Left ventricle myocardium superior (tissue), 1 donor: ENCODE measurements at places on chromosomes 7 and 10. TPM values are rescaled to one million over a fixed set of nuclear protein-coding genes. Genes with fewer than 3 reads are reported as not detected.

DNA sequence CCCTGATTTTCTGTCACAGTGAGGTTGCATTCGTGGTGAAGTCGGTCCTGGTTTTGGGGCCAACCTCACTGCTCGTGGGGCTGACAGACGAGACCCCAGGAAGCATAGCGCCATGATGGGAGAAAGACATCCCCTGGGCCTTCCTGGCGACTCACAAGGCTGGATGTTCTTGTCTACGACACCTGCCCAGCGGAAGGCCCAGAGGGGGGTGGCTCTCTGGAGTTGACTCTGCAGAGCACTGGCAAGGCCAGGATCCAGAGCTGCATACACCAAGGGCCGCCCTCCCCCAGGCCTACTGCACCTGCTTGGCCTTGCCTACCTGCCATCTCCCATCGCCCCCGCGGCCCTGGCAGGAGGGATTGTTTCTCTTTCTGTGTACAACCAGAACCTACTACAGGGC is 608.9 kb downstream of the PTPRN2 start:
- no peak for DNase-seq

- peak; percentile 45 for DNase-seq
Measured at GRCh38 chr7:6705959-6706665, 635 bp downstream of the ZNF12 start.

GRCh38 chr7:23680414-23681405 is 711 bp downstream of the FAM221A start:
- peak; percentile 71 for DNase-seq

GRCh38 chr10:61941202-61941681 is 39.7 kb downstream of the ARID5B start:
- DNase-seq: no peak

GRCh38 chr7:138350701-138351357 is 109.2 kb upstream of the TRIM24 start:
- DNase-seq: no peak

The AOAH gene
- 2.4 TPM for total RNA-seq

DNA sequence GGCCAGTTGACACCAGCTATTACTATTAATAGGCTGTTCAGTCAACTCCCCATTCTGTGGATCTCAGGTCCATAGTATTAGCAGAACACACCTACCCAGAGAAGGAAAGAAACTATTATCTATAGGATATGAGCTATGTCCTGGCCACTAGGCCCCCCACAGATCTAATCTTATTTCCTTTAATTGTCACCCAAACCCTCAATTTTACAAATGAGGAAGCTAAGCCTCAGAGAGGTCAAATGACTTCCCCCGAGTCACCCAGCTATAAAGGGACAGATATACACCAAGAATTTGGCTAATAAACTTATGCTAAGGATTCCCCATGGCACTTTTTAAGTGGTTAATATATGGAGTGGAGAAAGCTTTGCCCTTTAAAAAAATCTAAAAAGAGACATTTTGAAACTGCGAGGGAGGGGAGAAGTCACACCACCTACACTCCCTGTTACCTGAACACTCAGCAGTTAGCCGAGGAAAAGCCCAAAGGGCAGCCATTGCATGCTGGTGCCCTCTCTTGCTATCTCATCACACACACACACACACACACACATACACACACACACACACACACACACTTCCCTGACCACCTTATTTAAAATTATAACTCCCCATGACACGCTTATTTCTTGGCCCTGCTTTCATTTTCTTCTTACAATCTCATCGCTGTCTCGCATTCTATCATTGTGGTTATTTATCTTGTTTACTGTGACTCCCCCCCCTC is 157.0 kb upstream of the ADO start:
- DNase-seq: no peak

GRCh38 chr7:143507534-143508055 is 29.9 kb downstream of the TAS2R41 start:
- DNase-seq: no peak

The MEPCE gene
- total RNA-seq: 25.8 TPM

The SHTN1 gene
- 5.0 TPM for total RNA-seq

GRCh38 chr7:39199006-39199405 is 221.3 kb downstream of the POU6F2 start:
- DNase-seq: no peak

- no peak for DNase-seq
Measured at GRCh38 chr7:149722356-149722957, 50.9 kb downstream of the ZNF467 start.

GRCh38 chr7:94100723-94101345 is 96.7 kb upstream of the BET1 start:
- peak; percentile 26 for DNase-seq

The CLRN3 gene
- total RNA-seq: not detected

The NRAP gene
- 826 TPM for total RNA-seq

DNA sequence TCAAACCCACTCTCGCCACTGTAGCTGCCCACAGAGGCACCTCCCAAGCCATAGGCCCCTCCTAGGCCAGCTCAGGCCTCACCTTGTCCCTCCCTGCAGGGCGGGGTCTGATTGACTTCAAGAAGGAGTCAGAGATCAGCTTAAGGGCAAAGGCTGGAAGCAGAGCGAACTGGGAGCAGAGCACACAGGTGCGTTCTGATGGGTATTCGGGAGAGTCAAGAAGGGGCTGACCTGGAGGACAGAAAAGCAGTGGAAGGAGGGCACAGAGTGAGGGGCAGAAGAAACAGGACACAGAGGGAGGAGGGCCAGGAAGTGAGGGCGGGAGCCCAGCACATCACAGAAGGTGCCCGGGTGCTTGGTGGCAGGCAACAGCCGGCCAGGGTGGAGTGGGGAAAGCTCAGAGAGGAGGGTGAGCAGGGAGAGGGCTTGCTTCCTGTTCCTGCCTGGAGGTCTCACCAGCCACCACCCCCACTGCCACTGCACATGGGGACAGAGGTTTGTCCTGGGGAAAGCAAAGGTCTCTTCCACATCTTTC is at the start of gene AOC1:
Gene AOC1 (plus strand): TSS at position 147 of the 535 bp plus-strand sequence. CDS start 3,954 bp downstream, outside the sequence.
- no peak for DNase-seq

DNA sequence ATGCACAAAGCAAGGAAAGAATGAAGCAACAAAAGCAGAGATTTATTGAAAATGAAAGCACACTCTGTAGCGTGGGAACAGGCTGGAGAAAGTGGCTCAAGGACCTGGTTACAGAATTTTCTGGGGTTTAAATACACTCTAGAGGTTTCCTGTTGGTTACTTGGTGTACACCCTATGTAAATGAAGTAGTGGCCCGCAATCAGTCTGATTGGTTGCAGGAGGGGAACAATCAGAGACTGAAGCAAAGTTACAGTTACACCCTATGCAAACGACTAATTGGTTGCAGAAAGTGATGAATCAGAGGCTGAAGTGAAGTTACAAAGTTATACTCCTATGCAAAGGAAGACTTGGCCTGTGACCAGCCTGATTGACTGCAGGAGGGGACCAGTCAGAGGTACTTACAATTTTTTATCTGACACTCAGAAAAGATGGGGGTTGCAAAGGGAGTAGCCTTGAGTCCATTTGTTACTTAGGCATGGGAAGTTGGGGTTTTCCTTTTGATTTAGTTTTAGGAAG is 3.6 kb upstream of the MTPN start:
- no peak for DNase-seq

The PBLD gene
- 4.6 TPM for total RNA-seq

DNA sequence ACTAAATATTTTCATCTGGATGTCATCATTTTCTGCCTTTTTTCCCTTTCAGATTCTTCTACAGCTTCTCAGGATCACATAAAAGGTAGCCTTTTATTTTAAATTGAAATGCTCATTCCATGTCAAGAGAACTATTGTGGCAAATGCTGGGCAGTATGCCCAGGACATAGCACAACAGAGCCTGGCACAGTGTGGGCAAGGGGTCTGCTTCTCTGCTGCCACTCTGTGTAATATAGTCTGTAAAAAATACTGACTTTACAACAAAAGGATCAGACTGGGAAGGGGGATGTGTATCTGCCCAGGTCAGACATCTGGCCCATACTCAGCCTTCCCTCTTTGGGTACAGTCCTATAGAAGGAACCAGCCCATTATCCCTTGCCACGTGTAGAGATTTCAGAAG is 62.7 kb downstream of the CUZD1 start:
- DNase-seq: no peak

GRCh38 chr10:130771491-130771946 is 540.0 kb downstream of the TCERG1L start:
- no peak for DNase-seq

GRCh38 chr10:93410697-93411348 is 71.3 kb downstream of the MYOF start:
- DNase-seq: no peak

DNA sequence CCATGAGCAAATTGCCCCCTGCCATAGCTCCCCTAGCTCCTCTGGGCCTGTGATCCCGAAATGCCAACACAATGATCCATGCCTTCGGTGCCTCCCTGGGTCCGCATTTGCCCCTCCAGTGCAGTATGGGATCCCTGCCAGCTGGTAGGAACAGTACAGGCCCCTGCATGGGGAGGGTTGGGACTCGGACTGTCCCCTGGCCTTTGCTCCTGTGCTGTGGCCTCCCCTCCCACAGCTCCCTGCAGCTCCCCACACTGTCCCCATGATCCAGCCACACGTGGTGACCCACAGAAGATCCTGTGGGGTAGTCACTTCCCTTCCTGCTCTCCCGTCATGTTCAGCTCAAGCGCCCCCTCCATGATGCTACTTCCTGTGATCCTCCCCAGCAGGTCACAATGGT is 140.3 kb downstream of the MAPK8 start:
- no peak for DNase-seq

GRCh38 chr7:91352091-91352490 is 87.9 kb downstream of the FZD1 start:
- no peak for DNase-seq

DNA sequence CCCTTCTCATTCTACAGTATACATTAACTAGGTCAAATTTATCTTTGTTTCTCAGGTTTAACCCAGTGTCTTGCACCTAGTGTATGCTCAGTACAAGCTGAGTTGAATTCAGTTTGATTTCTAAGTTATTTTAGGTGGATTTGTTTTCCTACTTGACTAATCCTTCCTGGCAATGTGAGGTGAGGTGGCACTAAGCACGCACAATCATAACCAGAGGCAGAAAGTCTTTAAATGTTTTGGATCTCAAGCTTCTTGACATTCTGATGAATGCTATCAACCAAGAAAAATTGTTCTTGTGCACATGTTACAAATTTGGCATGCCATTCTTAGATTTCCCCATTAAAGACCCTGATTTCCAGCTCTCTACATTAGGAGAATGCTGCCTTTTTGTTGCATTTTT is 3.2 kb downstream of the BZW2 start:
- DNase-seq: no peak

The AVPI1 gene
- 8.9 TPM for total RNA-seq

DNA sequence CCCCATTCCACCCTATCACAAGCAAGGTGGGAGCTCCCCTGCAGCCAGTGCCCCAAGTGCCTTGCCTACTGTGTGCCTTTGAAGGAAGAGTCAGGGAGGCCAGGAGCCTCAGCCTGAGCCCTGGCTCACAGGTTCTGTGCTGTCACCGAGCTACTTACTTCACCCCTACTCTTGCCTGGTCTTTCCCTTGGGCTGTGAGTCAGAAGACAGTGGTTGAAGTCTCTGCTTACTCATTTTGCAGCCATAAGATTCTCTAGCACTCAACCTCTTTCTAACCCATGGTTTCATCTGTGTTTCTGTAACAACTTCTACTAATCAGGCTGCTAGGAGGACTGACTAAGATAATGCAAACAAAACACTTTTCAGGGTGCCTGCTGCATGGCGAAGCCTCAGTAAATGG is 114.5 kb downstream of the PLCE1 start:
- no peak for DNase-seq

DNA sequence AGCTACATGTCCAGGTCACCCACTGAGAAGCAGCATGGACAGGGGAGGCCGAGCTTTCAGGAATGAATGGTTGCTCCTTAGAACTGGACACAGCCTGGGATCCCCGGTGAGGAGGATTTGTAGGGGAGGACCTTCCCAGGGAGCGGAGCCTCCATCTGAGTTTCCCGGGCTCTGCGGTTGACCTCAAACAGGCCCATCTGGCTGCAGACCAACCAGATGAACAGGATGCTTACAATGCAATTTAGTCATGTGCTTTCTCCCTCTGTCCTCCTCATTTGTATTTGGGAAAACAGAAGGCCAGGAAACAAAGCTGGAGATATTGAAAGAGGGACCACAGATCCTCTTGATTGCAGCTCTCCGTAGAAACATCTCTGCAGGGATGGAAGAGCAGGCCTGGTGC is 104.8 kb downstream of the EMX2 start:
- DNase-seq: no peak

The FAM20C gene
- total RNA-seq: 23.8 TPM

GRCh38 chr10:42951486-42952251 is 125.2 kb upstream of the RET start:
- peak; percentile 76 for DNase-seq

DNA sequence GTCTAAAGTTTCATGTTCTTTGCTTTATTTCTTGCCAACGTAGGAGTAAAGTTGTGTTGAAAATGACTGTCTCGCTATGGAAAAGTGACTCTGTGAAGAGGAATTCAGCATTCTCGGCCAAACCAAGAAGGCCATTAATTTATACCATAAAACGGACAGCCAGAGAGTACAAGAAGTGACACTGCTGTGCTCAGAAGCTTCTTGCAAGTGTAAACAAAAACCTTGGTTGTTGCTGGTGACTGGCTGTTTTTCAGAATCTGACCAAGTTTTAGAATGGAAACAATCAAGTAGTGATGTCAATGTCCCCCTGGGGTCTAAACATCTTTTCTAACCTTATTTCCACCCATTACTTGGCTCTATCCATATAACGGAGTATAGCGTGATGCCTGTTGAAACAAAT is 201.9 kb downstream of the INHBA start:
- no peak for DNase-seq

- DNase-seq: no peak
Measured at GRCh38 chr10:43002596-43002995, 74.3 kb upstream of the RET start.

DNA sequence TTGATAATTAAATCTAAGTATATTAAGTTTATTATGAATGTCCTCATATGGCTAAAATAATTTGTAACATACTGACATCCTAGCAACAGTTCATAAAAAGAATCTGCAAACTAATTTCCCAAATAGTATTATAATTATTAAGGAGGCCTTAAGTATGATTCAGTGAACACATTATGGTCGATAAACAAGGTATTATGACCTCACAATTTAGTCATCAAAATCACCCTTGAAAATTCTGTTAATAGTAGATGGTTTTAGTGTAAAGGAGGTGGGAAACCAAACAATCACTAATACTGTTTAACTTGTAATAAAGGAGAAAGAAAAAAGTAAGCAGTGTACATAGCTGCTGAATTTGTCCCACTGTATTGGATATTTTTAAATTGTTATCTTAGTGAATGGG is 2.1 kb downstream of the ETV1 start:
- no peak for DNase-seq

- DNase-seq: no peak
Measured at GRCh38 chr7:66958538-66959350, 36.6 kb downstream of the SBDS start.

GRCh38 chr7:5388905-5389433 is 34.7 kb downstream of the TNRC18 start:
- DNase-seq: no peak

The HSPA12A gene
- total RNA-seq: 22.5 TPM

The LRRD1 gene
- not detected for total RNA-seq

DNA sequence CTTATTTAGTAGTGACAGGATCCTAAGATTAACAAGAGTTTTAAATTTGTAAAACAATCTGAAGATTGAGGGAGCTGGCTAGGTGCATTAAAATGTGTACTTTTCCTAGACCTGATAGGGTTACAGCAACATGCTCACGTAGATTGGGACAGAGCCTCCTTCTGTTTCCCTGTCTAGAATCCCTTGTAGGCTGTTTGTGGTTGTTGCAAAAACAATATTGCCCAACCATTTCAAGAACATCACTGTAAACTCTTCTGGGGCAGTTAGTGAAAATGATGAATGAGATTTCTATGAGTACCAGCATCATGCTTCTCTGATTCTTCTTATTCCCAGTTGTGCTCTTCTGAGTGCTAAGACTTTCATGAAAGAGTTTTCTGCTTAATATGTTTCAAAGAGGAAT is 14.7 kb upstream of the CPED1 start:
- no peak for DNase-seq

The SPDYE6 gene
- total RNA-seq: not detected
